ENCODE measurements at places on chromosomes 5 and 9. TPM values are rescaled to one million over a fixed set of nuclear protein-coding genes. Genes with fewer than 3 reads are reported as not detected.

The C9 gene
- not detected for total RNA-seq

The ARL14EPL gene
- total RNA-seq: not detected

The HTR1A gene
- not detected for total RNA-seq

The SMIM23 gene
- not detected for total RNA-seq

The KIF3A gene
- total RNA-seq: 10.0 TPM

The PLAC8L1 gene
- not detected for total RNA-seq

The FOXD4 gene
- total RNA-seq: 0.32 TPM

The OR13D1 gene
- not detected for total RNA-seq

The HMGCR gene
- total RNA-seq: 22.9 TPM

The PCDHB10 gene
- total RNA-seq: 2.6 TPM

The CTNND2 gene
- 1.6 TPM for total RNA-seq

The TAF11L10 gene
- total RNA-seq: not detected

The SCAMP1 gene
- 32.4 TPM for total RNA-seq

The CAMLG gene
- 31.6 TPM for total RNA-seq

The BRINP1 gene
- total RNA-seq: 2.5 TPM

The UQCRQ gene
- total RNA-seq: 379 TPM

The ADAMTSL1 gene
- 9.9 TPM for total RNA-seq

The MARCOL gene
- total RNA-seq: not detected

The ODF2 gene
- total RNA-seq: 17.5 TPM

DNA sequence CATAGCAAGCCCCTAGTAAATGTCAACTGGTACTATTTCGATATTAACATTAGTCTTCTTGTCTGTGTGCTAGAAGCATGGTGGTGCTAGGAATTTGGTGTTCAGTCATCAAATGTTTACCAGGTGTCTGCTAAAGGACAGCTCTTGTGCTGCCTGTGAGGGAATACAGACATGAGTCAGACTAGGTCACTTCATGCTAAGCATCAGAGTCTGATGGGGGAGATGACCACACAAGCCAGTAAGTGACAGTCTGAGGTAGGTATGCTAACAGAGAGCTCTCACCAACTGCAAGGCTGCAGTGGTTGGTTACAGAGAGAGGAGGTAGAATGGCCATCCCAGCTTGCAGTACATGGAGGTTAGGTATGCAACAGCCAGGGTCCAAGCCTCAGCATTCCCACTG, 320.9 kb downstream of the CDK5RAP2 start:
- DNase-seq: no peak

GRCh38 chr5:2715856-2716255, 35.6 kb downstream of the IRX2 start:
- DNase-seq: no peak

- DNase-seq: no peak
Measured at GRCh38 chr9:113600023-113600823, 136.7 kb downstream of the RGS3 start.

DNA sequence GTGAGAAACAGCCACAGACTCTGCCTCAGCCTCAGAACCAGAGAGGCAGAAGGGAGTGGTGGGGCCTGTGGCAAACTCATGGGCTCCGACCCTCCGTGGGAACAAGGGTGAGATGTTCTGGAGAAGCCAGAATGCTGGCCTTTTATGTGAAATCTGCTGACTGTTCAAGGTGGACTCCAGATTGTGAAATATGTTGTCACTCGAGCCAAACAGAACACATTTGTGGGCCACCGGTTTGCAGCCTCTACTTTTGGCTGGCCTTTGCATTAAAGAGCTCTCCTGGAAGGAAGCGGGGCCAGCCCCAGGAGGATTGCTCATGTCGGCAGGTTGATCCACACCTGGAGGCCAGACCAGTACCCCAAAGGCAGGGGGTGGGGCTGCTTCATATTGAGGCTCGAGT, 62.4 kb downstream of the ERGIC1 start:
- no peak for DNase-seq

GRCh38 chr5:150082374-150082773, 4.0 kb downstream of the CSF1R start:
- no peak for DNase-seq

DNA sequence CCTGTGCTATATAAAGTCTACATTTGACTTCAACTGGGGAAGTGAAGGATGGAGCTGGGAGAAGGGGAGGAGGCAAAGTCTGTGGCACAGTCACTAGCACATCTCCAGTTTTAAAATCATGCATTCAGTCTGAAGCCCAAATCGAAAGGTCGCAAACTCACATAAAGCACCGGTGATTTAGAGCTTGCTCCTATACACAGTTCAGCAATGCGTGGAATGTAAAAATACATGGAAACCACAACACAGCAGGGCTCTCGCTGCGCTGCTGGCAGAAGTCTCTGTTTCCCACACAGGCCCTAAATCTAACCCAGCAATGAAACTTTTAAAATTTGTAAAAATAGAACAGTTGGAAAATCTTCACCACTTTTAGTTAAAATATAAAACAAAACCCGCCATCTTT, 68.2 kb downstream of the EBF1 start:
- no peak for DNase-seq

DNA sequence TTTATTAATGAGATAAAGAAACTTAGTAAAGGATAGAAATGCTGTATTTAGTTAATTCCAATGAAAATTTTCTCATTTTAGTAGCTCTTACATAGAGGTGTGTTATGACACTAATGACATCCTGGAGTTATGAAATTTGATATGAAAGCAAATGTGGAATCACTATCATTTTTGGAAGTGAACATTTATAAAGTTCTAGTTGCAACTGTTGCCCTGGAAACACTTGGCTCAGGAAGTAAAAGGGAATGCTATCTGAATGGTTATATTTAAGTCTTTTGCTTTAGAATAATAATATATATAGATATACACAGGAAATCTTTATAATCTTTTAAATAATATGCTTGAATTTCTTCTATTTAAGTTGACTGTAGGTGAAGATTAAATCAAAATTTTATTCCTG, 16.7 kb downstream of the ADAMTS19 start:
- DNase-seq: no peak

GRCh38 chr5:98927989-98928872, 576 bp downstream of the CHD1 start:
- DNase-seq: peak; percentile 89

- DNase-seq: no peak
Measured at GRCh38 chr5:54514291-54514690, 3.3 kb upstream of the SNX18 start.

DNA sequence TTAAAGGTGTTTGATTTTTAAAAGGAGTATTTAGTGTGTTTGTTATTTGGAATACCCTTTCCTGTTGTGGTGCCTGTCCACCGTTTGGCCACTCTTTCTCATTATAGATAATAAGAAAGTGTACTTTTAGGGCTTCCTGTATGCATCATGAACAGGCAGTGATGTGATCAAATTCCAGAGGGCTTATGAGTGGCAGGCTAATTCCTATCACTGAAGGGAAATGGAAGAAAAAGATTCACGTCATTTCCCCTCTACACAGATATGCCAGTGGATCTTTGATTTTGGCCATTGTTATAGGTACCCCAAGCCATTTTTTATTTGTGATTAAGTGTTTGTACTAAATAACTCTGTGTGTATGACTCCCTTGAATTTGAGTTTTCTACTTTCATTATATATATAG, 37.1 kb downstream of the RPS6 start:
- no peak for DNase-seq

DNA sequence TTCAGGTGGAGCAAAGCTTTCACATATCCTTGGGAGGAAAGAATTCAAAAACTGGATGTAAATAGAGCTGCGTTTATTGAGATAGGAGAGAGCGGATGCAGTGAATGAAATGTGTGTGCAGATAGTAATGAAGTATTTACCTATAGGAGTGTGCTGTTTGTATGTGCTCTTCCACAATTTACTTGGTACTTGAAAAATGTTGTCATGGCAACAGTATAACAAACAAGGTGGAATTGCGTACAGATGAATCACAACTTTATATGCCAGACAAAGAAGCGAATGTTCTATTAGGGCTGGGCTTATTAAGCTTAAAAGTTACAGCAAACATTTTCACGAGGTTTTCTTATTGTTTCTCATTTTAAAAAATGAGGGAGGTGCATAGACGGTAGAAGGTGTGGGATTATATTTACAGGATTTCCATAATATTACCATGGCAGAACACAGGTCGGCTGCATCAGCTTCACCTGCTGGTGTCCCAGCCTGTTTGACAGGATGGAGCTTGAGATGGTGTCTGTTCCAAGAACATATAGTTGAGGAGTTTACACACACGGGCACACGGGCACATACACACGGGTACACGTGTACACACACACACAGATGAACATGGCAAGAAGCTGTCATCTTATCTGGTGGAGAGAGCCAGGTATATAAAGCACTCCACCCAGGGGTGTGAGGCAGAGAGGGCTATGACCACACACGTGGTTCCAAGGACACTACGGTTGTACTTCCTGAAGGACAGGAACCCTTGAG, 155.7 kb downstream of the RMI1 start:
- DNase-seq: no peak

- peak; percentile 20 for DNase-seq
Measured at GRCh38 chr9:137638680-137639079, 19.9 kb downstream of the EHMT1 start.

DNA sequence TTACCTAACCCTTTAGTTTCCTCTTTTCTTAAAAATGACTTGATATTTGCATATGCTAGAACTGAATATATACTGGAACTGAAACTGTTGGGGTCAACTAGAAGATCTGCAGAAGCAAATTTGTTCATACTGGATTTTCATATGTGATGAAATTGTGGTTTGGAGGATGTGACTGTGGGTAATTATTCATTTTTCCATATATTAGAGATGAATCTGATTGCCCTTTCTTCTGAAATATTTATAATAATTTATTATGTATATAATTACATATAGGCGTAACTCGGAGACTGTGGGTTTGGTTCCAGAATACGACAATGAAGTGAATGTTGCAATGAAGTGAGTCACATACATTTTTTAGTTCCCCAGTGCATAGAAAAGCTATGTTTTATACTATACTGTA, 149.1 kb downstream of the ATP10B start:
- DNase-seq: no peak

DNA sequence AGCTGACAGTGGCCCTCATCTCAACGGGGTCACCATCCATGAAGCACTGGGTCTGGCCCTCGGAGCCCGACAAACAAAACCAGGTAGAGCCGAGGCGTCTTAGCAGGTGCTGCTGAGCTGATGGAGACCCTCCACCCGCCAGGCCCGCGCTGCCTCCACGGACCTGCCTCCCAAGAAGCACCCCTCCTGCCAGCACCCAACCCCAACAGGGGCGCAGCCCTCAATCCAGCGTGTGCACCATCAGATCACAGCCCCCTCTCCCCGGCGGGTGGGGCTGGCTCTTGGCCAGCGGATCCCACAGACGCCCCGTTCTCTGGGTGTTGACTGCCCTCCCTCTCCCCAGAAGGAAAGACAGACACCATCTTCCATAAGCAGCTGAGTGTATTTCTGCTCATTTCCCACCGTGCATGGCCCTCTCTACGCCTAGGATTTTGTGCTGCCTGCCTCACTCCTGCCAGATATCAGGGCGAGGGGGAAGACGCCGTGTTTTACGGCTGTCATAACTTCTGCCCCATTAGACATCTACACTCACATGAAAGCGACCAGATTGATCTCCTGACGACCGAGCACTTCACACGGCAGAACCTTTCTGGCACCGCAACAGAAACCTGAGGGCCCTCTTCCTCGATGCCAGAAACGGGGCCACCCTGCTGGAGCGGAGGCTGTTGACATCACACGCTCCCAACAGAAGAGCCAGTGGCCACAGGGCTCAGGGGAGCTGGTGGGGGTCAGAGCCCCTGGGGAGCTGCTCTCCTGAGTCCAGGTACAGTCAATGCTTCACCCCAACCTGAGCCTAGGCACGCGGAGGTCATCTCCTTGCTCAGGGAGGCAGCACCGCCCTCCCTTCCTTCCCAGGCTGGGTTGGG, 12.4 kb downstream of the NACC2 start:
- DNase-seq: peak; percentile 62

- DNase-seq: no peak
Measured at GRCh38 chr5:121719255-121719654, 132.4 kb upstream of the FTMT start.

GRCh38 chr5:158538506-158539074, 561.1 kb downstream of the EBF1 start:
- DNase-seq: no peak

- no peak for DNase-seq
Measured at GRCh38 chr9:103811462-103811861, 282.6 kb upstream of the SMC2 start.

DNA sequence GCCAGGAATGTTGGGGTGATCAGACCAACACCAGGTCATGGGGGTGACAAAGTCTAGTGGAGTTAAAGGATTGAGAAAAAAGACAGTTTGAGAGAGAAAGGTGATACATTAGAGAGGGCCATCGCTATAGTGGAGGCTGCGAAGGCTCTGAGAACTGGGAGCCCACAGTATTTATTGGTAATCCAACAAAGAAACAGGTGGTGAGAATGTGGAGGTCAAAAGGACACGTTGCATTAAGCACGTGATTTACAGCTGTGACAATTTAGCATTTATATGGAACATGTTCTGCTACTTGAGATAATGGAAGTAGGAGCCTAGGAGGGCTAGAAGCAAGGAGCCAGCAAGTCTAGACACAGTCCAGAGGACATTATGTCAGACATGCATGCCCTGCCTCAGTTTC, 2086.5 kb upstream of the C9orf72 start:
- no peak for DNase-seq

GRCh38 chr5:154830219-154830595, 20.2 kb downstream of the FAXDC2 start:
- DNase-seq: no peak

DNA sequence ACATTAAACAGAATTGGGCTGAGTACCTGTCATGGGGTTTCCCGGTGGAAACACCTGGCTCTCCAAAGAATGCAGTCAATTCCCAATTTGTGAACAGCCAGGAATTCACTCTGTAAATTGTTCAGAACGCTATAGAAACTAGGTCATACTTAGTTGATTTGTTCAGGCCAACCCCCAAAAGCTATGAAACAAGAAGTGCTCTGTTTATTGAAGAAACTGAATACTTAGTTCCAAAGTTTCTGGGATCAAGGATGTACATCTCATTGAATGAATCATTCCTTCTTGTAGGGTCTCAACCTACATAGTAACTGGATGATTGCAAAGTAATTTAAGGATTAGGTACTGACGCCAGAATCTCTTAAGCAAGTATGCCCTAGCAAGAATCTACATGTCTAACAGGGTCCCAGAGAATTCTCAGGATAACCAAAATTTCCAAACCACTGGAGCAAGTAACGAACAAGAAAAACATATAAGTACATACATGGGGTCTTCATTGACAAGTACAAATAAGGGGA, 659 bp upstream of the TUSC1 start:
- DNase-seq: no peak

- DNase-seq: no peak
Measured at GRCh38 chr9:83617299-83617698, 5.6 kb upstream of the IDNK start.

- no peak for DNase-seq
Measured at GRCh38 chr5:10885026-10885425, 124.0 kb upstream of the DAP start.

DNA sequence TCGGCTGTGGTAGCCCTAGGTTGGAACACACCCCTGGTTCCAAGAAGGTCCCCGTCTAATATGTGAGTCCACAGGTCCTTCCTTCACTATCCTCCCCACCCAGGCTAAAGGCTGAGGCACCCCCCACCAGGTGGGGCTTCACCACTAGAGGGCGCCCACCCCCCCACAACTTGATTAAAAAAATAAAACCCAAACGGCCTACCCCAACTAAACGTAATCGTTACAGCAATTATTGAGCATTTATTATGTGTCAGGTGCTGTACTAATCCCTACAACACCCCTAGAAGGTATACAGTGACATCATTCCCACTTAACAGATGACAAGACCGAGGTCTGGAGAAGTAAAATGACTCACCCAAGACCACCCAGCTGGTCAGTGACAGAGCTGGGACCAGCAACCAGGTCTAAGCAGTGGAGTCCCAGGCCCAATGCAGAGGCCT, 65.0 kb downstream of the FGF18 start:
- no peak for DNase-seq

All from posterior vena cava (tissue), 2 donors.